Occipital lobe (tissue), 3 donors: ENCODE measurements at places on chromosomes 12 and 14.

DNA sequence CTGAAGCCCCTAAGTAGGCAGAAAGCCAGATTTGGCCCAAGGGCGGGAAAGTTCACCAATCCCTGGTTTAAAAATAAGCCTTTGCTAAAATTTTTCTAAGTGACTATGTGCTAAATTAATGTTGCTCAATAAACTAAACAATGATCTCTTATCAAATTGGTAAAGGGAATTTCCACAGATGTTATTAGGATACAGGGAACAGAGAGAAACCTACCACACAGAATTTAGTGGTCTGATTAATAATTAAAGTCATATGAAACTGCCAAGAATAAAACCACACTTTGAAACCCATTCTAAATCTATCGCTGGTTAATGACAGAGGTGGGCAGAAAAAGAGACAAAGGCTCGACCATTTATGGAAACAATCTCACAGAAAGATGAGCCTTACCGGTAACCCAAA lies 22.0 kb downstream of the ANAPC5 start:
- no peak for DNase-seq

DNA sequence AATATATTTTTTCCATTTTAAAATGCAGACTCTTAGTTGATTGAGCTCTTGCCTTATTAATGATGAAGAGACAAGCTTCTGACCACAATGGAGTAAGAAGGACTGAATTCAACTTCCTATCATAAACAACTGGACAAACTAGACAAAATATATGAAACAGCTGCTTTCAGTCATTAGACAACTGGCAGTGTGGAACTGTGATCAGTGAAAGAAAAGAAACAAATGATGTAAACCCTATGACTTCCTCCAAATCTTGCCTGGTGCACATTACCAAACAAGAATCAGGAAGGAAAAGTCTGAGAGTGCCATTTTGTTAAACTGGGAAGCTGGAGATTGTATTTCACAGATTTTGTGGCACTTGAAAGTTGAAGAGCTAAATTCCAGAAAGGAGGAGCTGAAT lies 154.7 kb upstream of the ATXN7L3B start:
- no peak for DNase-seq

- DNase-seq = no peak
Measured at GRCh38 chr12:49489720-49490119, 49.1 kb upstream of the KCNH3 start.

DNA sequence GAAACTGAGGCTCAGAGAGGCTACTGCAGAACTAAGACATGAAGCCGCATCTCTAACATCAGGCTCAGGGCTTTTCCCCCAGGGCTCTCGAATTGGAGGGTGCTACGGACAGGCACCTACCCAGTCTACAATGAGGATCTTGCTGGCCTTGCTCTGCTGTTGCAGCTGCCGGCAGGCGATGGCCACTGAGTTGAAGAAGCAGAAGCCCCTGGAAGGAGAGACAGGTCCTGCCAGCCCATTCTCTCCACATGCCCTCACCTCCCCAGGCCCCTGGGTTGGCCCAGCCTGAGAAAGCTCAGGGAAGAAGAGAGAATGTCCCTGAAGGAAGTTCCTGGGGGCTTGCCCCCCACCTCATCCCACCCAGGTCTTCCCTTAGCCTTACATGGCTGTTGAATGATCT lies 16.1 kb downstream of the SLC48A1 start:
- no peak for DNase-seq

GRCh38 chr12:121297435-121297991 lies 1.0 kb upstream of the CAMKK2 start:
- DNase-seq = no peak

- no peak for DNase-seq
Measured at GRCh38 chr14:94992046-94992445, 165.3 kb downstream of the DICER1 start.

DNA sequence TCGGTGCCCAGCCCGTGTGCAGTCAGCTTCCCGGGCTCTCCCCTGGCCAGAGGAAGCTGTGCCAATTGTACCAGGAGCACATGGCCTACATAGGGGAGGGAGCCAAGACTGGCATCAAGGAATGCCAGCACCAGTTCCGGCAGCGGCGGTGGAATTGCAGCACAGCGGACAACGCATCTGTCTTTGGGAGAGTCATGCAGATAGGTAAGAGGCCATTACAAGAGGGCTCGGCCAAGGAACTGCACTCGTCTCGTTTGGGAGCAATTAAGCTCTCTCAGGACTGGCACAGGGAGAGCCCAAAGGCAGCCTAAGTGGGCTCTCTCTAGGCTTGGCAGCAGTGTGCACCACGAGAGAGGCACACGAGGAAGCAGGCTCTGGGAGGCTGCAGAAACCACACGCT lies 3.7 kb downstream of the WNT5B start:
- no peak for DNase-seq
